ENCODE measurements at places on chromosomes 3 and 15. TPM values are rescaled to one million over a fixed set of nuclear protein-coding genes. Genes with fewer than 3 reads are reported as not detected.

DNA sequence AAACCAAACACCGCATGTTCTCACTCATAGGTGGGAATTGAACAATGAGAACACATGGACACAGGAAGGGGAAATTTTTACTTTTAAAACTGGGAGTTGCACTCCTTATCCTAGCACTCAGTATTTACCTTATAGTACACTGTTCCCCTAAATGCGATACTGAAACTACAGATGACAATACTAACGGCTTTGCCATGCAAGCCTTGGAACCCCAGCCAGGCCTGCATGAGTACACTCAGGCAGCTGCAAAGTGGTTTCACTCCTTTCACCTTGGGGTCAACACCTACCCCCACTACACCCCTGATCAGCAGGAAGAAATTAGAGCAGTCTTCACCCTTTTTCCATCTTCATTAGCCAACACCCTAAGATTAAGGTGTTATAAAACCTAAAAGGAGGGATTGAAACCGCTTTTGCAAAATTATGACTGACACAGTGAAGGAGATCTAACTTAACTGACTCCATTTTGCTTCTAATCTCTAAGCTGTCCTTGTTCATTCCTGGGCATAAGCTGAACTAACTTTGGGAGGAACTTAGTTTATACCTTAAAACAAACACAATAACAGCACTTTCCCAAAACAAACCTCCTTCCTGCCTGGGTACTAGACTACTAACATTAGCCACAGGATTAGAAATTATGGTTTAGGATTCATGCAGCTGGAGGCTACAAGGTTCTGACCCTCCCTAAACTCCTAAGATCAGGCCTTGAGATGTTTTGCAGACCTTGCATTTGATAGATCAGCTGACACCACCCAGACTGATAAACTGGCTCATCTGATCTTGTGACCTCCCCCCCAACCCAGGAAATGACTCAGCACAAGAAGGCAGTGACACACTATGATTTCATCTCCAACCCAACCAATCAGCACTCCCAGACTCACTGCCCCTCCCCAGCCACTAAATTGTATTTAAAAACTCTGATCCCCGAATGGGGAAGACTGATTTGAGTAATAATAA, 452.1 kb upstream of the PPP2R3A start:
- DNase-seq, result peak; percentile 5

GRCh38 chr3:135192929-135193328, 397.9 kb downstream of the EPHB1 start:
- no peak for DNase-seq

GRCh38 chr15:77720173-77720572, 87.5 kb upstream of the LINGO1 start:
- no peak for DNase-seq

DNA sequence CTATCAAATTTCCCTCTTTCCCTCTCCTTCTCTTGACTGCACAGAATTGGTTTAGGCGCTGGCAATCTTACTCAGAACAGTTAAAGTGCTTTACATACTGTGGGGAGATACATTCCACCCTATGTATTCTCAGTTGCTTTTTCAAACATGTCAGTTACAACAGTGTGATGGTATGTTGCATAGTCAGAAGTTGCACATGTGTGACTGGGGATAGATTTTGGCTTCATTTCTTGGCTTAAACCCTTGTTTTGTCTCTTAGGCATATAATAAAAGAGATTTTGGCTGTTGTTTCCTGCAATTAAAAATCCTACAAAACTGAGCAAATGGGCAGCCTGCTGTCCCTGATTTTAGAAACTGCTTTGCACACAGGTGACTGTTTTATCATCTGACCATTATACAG, 86.7 kb downstream of the PIK3R4 start:
- DNase-seq, result no peak

- DNase-seq, result peak; percentile 46
Observed at GRCh38 chr15:39828374-39828931, 45.8 kb upstream of the FSIP1 start.

DNA sequence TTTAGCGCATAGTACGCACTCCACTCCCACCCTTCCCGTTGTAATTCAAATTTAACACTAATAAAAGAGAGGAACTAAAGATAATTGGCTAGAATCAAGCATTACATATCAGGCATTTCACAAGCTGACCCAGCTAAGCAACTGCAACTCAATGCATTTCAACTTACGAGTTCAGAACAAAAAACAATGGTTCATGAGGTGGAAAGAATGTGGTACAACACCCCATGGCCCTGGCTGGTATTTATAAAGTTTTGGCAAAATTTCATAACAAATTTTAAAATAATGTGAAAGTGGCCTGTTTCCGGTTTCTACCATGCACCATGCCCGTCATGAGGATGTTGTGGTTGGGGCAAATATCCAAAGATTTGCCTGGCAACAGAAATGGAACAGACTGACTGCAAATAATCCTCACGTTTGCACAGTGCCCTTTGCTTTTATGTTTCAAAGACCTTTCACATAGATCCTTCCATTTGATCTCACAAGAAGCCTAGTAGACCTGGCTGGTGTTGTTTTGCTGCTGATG, 455.3 kb upstream of the NR2F2 start:
- DNase-seq, result peak; percentile 74

DNA sequence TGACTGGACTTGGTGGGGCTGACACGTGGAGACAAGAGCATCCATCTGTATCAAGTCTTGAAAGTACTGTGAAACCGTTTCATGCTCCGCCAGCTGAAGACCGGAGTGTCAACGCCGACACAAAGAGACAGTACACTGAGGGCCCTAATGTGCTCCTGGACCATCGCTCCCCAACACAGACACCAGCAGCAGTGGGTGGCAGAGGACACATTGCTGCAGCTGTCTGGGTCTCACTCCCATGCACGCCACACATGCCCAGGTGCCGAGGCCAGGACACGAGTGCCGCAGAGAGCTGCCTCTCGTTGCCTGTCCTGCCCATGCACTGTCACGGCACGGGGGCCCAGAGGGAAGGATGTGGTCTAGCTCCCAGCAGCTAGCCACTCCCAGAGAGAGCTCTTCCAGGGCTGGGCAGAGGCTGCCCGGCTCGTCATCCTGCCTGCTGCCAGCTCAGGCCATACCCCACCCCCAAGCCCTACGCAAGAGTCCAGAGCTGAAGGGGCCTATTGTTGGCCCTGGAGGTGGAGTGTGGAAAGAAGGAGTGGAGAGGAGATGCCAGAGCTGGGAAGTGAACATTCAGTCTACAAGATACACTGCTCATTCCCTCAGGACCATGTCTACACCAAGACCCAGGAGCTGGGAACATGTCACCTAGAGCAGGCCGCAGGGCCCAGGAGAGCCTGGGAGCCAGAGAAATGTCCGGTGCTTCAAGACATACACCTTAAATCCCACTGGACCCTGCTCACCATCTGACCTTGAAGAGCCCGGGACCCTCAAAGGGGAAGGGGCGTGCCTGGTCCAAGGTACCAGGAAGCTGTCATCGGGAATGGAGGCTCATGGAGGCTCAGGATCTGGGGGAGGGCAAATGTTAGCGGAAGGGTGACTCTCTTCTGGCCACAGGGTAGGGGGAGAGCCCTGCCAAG, 7.7 kb downstream of the TNK2 start:
- peak; percentile 61 for DNase-seq

- no peak for DNase-seq
Observed at GRCh38 chr15:47990821-47991220, 130.0 kb upstream of the SLC24A5 start.

DNA sequence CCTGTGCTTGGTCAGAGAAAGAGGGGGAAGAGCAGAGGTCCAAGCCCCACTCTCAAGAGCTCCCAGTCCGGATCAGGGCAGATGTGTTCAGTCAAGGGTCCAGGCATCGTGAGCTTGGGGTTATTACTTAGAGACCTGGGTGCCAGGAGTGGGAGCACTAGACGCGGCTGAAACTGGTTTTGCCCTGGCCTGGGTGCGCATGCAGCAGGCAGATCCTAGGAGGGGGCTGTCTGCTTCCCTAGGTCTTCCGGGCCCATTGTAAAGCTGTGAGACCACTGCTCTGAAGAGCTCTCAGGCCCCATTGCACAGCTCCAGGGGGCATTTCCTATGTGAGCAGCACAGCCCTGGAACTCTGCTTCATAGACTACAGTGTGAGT, 204.9 kb upstream of the LINGO1 start:
- no peak for DNase-seq

DNA sequence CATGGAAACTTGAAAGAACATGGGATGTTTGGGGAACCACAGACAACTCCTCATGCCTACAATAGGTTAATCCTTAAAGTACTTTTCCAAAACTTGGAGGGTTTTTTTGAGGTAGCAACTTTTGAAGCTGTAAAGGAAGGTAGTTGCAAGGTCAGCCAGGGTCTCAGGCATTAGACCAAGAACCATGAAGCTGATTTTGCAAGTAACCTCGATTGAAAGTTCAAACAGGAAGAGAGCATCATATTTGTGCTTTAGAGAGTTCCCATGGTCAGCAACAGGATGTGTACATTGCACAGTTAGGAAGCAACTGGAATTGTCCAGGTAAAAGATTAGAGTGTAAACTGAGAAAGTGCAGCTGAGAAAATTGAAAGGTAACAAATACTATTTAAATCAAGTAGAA, 199.8 kb upstream of the NR2F2 start:
- peak; percentile 19 for DNase-seq

- DNase-seq, result no peak
Observed at GRCh38 chr3:138781012-138781470, 53.7 kb downstream of the PIK3CB start.

DNA sequence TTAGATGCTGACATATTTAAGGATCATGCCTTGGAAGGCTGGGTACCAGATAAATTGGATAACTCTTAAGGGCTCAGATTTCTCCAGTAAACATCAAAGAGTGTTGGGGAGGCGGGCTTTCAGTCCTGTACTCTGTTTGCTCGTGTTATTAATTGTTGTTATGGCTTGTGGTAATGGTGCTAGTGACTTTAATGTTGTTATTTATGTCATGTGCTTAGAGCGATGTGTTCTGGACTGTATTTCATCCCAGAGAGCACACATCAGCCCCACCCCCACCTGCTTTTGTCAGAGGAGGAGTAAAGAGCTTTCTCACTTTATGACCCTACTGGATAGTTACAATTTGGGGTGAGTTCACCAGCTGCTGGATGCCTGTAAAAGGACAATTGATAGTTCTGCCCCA, 386.3 kb downstream of the EPHB1 start:
- no peak for DNase-seq

GRCh38 chr15:50880651-50881114, 27.8 kb upstream of the AP4E1 start:
- peak; percentile 13 for DNase-seq

- DNase-seq, result no peak
Observed at GRCh38 chr3:171959532-171960089, 79.8 kb upstream of the FNDC3B start.

DNA sequence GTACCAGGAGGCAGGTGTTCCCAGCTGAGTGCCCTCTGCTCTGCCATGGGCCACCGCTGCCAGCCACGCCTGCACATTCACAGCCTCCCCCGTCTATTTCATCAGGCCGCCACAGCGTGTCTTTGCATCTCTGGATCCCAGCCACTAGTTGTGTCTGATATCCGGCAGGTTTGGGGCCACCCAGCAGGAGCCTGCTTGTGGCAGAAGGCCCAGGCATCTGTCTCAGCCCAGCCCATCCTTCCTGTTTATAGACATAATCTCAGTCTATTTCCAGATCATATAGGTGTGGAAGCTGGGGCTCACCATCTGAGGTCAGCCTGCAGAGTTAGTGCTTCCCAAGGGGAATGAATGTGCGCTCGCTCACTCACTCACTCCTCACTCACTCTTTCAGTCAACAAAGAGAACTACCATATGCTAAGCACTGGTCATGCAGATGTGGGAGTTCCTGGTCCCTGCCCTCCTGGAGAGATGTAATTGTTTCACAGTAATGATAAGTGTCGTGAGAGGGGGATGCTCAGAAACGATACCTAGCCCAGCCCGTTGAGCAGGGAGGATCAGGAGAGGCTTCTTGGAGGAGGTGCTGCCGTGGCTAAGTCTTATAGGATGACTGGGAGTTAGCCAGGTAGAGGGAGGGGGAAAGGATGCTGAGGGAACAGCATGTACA, 60.6 kb downstream of the FGD5 start:
- DNase-seq, result no peak

- no peak for DNase-seq
Observed at GRCh38 chr3:77338195-77338594, 298.3 kb downstream of the ROBO2 start.

The THRB gene
- 0.23 TPM for total RNA-seq

The COL6A6 gene
- total RNA-seq, result not detected

The TUSC7 gene
- total RNA-seq, result not detected

The TICRR gene
- total RNA-seq, result 7.0 TPM

The GPR27 gene
- total RNA-seq, result not detected

The ADAMTS7 gene
- total RNA-seq, result 19.3 TPM

The RYR3 gene
- total RNA-seq, result not detected

The HCLS1 gene
- total RNA-seq, result 19.4 TPM

The IFT80 gene
- 31.4 TPM for total RNA-seq

The SEMA3B gene
- total RNA-seq, result 0.51 TPM

The SEMA3G gene
- total RNA-seq, result 30.9 TPM

The CSPG5 gene
- 0.51 TPM for total RNA-seq

Measured in dermis blood vessel endothelial cell (primary cell).